ENCODE measurements at places on chromosomes 12 and 14.
A peak's percentile ranks its signal among the peaks of the same experiment; 100 is the strongest.

GRCh38 chr14:99468836-99469592 is 11.6 kb downstream of the SETD3 start:
- DNase-seq, result no peak

GRCh38 chr12:70637303-70638085 is at the start of gene PTPRB:
Gene PTPRB, minus strand, starts transcription at chr12:70637429. Its CDS starts 34 bp downstream, at chr12:70637395.
- DNase-seq, result no peak

DNA sequence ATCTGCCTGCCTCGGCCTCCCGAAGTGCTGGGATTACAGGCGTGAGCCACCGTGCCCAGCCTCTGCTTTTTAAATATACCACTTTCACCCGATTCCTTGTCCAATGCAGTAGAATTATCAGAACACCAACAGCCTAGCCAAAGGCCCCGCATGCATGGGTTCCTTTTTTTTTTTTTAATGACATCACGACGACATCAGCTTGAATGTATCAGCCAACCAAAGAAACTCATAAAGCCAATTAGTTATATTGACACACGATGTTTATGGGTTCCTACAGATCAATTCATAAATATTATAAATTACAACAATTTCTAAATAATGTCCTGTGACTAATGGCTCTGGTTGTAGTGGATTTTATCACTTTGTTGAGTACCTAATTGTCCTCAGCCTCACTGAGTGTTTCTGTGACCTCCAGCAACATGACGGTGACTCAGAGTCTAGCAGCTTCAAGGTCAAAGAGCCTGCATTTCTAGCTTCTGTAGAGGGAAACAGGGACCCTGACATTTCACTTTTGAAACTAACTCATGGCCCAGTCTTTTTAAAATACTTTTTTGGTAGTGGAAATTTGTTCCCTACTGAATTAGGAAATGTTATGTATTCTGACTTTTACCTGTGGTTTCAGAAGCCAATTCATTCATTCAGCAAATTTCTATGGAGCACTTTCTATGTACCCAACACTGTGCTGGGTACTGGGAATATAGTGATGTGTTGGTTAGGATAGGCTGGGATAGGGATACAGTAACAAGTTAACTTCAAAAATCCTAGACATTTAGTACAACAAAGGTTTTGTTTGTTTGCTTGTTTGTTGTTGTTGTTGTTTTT is 144.1 kb downstream of the SUDS3 start:
- no peak for DNase-seq

DNA sequence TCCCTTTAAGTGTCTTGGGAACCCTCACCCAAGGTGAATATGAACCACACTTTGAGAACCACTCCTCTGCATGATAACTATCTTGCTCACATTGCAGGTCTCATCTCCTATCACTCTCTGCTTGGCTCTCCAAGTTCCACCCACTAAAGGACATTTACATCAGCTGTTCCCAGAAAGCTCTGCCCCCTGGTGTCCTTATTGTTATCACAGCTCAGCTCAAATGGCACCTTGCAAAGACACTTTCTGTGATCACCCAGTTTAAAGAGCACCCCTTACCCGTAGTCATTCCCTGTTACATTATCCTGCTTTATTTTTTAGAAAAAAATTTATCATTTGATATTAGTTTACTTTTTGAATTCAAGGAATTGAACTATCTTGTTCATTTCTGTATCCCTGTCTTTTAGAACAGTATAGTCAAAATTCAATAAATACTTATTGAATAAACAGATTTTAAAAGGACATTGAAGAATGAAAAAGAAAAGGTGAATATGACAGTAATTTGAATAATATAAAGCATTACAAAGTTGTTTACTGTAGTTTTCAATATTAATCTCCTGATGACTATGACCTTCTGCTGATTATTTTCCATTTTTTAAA is 20.5 kb upstream of the GUCY2C start:
- DNase-seq, result peak; percentile 35

DNA sequence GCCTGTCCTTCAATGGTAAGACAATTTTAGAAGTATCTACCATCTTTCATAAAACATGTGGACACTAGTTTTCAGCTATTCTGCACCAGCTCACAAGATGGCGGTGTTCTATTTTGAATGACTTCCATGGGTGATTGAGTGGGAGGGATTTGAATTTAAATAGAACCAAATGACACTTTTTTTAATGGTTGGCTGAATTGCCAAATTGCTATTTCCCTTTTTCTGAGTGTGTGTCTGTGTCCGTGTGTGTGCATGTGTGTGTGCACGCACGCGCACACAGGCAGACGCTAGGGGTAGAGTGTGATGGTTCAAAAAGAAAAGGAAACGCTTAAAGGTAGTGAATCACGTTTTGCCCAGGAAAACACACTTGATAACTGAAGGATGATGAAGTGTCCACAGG is 362.6 kb downstream of the DAD1 start:
- peak; percentile 12 for DNase-seq

- no peak for DNase-seq
Observed at GRCh38 chr12:65776994-65777393, 47.3 kb upstream of the HMGA2 start.

GRCh38 chr14:20469890-20470602 is 840 bp downstream of the PNP start:
- DNase-seq, result peak; percentile 64

DNA sequence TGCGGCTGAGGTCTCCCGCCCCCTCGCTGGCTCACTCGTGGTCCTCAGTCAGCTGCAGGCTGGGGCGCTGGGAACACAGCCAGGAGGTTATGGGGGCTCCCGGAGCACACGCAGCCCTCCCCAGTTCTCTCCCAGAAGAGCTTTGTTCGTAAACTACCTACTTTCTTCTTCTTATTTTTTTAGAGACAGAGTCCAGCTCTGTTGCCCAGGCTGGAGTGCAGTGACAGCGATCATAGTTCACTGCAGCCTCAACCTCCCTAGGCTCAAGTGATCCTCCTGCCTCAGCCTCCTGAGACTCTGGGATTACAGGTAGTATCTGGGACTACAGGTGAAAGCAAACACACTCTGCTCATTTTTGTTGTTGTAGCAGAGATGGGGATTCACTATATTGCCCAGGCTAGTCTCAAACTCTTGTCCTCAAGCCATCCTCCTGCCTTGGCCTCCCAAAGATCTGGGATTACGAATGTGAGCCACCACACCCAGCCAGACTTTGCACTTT is 15.5 kb upstream of the PLA2G1B start:
- DNase-seq, result no peak

DNA sequence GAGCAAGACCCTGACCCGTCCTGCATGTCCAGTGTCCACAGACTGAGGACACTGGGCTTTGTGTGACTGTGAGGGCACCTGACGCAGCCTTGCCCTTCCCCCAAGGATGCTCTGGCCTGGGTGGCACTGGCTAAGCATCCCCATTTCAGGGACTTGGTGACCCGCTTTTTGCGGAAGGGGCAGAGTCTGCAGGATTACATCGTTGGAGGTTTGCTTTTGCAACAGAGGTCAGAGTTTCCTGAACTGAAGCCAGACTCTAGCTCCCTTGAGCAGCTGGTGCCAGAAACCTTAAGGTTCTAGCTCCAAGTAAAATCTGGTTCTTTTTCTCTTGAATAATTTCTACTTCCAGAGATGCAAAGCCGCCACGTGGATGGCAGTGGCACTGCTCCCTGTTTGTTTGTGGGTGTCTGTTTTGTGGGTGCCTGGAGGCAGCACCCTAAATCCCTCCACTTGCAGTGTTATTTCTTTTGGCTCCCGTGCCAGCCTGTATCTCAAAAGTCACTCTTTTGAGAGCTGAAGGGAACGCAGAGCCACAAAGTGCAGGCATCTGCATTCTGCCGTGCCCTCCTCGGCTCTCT is 184.7 kb downstream of the TSPAN9 start:
- no peak for DNase-seq

DNA sequence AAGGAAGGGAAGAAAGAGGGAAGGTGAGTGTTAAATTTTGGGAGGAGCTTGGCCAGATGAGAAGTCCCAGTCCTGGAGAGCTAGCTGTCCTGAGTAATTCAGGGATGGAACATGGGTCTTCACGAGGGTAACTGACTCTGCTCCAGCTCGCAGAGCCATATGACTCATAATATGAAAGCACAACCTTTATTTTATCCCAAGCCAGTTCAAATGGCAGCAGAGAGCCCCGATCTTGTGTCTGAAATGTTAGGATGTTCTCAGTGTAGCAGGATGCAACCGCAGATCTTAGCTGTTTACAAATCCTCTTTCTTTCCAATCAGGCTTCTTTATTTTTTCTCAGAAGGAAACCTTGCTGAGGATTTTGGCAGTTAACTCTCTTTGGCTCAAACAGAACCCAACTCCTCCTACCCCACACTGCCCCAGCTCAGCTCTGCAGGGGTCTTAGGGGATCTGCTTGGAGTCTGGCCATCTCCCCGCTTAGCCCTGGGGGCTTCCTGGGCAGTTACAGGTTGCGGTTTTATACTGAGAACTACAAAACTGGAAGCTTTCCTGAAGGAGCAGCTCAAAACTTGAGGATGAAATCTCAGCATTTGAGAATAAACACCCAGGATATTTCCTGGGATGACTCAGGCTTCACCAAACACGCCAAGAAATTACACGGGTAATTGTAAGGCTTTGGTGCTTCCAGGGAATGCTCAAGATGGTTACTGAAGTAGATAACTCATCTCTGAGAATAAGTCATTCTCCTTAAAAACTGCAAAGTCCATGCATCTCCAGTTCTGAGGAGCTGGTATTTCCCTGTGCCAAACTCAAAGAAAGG is 92.5 kb downstream of the VCPKMT start:
- no peak for DNase-seq

GRCh38 chr12:114671066-114671442 is 12.9 kb downstream of the TBX3 start:
- DNase-seq, result no peak

DNA sequence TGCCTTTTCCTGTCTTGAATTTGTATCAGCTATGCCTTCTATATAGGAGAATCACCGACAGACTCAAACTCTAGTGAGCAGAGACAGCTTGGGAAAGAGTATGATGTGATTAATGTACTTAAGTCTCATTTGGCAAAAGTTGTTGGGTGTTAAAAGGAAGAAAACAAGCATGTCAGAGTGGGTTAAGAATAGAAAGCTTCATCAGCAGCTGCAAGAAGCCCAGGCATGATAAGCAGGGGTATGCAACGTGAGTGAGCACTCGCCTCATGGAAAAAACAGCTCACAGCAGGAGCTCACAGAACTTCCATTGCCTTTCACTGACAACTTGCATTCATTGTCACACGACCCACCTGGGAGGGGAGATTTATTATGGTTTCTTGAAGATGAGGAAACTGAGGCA is 35.9 kb upstream of the WNK1 start:
- no peak for DNase-seq
